ENCODE measurements at places on chromosomes 2 and 18.

- no peak for DNase-seq
Observed at GRCh38 chr18:54926593-54927325, 32.5 kb downstream of the CCDC68 start.

- DNase-seq, result no peak
Observed at GRCh38 chr2:72141881-72142451, 5.7 kb downstream of the CYP26B1 start.

GRCh38 chr2:201116959-201117734 lies 1.2 kb downstream of the CFLAR start:
- no peak for DNase-seq

DNA sequence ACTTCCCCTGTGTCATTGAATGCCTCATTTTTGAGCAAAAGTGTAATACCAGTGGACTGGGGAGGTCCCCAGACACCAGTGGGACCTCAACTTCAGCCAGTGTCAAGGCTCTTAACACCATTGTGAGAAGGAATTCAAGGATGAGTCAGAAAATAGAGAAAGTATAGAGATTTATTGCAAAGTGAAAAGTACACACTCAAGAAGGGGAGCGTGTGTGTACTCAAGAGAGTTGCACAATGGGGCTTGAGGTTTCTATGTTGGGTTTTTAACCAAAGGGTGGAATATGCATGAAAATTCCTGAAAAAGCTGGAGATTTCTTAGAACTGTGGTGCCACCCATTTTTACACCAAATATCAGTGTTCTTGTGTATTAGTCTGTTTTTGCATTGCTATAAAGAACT lies 81.9 kb downstream of the ADCYAP1 start:
- DNase-seq, result no peak

GRCh38 chr18:11522992-11523391 lies 86.4 kb upstream of the SLC35G4 start:
- no peak for DNase-seq

All from stimulated activated CD8-positive, alpha-beta memory T cell treated with anti-CD3 and anti-CD28 coated beads, Interleukin-15, amount 100 ng/mL, for 24 hours (primary cell).